Activated T-helper 9 cell treated with anti-CD3 and anti-CD28 coated beads, Interleukin-2, amount 50 U/mL, for 16 hours (primary cell): ENCODE measurements at places on chromosomes 16 and 17.

DNA sequence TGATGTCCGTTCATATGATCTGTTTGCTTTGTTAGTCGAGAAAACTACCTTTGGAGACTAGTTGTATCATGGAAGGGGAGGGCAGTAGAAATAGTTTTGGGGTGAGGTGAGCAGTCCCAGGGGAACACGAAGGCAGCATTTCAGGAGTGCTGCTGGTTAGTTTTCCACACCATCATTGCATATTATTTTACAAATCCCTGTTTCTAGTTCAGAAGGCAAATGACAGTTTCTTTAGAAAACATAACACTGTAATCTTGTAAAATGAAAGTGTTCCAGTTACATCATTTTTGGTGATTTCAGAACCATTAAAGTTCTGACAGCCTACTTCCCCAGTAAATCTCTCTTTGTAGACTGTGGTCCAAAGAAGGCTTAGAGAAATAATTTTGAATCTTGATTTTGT, 25.4 kb downstream of the BANP start:
- no peak for DNase-seq

DNA sequence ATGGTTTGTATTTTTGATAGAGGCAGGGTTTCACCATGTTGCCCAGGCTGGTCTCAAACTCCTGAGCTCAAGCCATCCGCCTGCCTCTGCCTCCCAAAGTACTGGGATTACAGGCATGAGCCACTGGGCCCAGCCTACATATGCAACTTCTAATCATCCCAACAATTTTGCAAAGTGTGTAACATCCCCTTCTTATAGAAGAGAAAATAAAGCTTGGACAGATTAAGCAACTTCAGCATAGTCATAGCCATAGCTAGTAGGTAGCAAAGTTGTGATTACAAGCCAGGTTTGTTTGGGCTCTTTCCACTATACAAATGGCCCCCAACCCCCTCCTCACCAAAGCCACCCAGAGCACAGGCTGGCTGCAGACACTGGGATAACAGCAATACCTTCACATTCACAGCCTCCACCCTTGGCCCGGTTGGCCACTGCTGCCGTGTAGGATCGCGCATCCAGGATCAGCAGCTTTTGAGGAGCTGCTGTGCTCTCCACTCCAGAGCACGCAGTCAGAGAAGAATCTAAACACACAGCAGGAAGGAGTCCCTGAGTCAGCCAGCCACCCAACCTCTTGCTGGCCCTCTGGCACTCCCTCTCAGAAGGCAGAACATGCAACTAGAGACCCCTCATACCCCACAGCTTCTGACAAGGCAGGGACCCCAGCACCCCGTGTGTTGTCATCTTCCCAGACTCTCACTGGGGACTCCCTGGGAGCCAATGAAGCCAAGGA, 7.9 kb downstream of the MTMR4 start:
- DNase-seq, result no peak

DNA sequence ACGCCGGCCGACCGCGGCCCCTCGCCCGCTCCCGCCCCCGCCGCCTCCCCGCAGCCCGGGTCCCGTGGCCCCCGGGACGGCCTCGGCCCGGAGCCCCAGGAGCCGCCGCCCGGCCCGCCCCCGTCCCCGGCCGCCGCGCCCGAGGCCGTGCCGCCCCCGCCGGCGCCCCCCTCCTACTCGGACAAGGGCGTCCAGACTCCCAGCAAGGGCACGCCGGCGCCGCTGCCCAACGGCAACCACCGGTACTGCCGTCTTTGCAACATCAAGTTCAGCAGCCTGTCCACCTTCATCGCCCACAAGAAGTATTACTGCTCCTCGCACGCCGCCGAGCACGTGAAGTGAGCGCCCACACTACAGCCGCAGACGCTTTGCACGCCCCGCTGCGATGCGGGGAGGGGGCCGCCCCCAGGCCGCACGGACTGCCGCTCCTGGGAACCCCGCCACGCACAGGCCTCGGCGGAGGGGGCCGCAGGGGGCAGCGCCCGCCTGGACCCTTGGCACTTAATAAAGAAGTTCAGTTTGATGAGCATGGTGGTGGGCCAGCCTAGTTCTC, 35.5 kb upstream of the ZC3H18 start:
- DNase-seq, result peak; percentile 27

GRCh38 chr17:7021993-7022778, 664 bp upstream of the BCL6B start:
- peak; percentile 72 for DNase-seq

DNA sequence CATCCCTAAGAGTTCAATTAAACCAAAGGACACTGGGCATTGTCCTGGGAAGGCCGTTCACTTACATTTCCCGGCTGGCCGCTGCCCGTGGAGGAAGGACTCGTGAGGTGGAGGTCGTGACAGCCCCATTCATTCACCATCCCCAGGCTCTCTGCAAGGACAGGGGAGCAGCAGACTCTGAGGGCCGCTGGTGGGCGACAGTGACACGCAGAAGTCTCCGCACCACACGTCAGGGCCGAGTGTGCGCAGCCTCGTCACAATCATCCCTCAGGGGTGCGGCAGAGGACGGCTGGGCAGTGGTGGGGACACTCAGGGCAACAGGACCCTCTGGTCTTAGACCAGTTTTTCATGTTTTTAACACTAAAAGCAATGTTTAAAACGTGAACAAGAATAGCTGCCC, 21.7 kb downstream of the UNKL start:
- no peak for DNase-seq

DNA sequence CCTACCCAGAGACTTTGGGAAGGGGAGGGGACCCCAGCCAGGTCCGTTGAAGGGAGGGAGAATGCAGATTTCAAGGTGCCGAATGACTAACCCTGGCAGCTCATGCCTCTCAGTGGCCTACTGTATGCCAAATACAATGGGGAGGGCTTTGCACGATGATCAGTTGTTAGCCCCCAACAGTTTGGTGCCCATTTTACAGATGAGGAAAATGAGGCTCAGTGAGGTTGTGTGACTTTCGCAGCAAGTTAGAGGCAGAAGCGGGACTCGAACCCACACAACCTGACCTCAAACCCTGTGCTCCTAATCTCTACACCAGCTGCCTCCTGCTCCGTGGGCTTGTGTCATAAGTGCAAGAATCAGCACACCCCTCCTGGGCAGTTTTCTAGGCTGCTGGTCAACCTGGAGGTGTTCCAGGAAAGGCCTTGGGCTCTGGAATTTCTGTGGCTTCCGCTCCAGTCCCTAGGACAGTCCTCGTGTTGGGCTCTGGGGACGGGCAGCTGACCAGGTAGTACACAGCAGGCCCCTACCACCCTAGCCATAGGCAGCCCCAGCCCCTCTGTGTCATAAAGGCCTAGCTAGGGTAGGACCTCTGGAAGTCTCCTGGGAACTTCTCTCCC, 11.9 kb upstream of the NAGPA start:
- DNase-seq, result no peak
